ENCODE measurements at places on chromosomes 5 and 9.

DNA sequence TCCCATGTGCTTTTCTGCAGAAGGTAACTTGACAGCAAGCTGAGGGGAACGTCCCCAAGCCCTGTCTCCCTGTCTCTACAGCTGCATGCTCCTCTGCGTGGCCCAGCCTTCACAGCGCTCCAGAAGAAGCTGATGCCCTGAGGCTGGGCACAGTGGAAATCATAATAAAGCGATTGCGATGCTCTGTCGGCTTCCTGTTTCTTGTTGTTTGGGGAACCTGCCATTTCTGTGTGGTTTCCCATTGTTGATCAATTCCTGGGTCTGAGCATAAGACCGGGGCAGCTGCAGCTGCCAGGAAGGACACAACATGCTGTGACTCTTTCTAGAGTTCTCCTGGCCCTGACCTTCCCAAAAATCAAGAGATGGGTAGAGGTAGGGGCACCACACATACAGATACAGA lies 7.2 kb upstream of the DNAJB5 start:
- no peak for DNase-seq

DNA sequence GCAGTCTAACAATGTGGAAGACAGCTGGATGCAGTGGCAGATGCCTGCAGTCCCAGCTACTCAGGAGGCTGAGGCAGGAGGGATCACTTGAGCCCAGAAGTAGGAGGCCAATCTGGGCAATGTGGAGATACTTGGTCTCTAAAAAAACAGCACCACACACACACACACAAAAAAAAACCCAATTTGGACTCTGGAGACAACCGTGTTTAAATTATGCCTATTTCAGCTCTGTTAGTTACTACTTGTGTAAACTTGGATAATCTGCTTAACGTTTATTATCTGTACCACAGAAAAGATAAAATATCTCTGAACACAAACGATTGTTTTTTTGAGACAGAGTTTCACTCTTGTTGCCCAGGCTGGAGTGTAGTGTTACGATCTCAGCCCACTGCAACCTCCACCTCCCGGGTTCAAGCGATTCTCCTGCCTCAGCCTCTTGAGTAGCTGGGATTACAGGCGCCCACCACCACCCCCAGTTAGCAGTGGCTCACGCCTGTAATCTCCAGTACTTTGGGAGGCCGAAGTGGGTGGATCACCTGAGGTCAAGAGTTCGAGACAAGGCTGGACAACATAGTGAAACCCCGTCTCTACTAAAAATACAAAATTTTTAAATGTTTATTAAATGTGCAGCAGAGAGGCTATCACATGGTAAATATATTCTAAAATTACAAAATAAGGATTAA lies 17.7 kb downstream of the RAPGEF6 start:
- DNase-seq = no peak

DNA sequence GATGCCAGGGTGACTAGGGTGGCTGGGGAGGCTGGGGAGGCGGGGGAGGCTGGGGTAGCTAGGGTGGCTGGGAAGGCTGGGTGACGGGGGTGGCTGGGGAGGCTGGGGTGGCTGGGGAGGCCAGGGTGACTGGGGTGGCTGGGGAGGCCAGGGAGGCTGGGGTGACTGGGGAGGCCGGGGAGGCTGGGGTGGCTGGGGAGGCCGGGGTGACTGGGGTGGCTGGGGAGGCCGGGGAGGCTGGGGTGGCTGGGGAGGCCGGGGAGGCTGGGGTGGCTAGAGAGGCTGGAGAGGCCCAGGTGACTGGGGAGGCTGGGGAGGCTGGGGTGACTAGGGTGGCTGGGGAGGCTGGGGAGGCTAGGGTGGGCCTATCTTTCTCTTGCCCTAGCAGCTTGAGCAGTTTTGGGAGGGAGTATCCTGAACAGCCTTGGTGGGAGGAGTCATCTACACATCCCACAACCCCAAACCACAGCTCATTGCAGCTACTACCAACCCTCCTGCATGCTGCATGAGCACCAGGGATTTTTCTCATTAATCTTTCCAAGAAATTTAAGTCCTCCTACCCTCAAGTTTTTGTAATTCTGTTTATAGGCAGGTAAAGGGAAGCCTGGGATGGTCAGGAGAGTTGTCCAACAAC lies 203.2 kb upstream of the IRX1 start:
- DNase-seq = no peak

- no peak for DNase-seq
These were observed 13.8 kb downstream of the ST8SIA4 start for GRCh38 chr5:100889165-100889743.

DNA sequence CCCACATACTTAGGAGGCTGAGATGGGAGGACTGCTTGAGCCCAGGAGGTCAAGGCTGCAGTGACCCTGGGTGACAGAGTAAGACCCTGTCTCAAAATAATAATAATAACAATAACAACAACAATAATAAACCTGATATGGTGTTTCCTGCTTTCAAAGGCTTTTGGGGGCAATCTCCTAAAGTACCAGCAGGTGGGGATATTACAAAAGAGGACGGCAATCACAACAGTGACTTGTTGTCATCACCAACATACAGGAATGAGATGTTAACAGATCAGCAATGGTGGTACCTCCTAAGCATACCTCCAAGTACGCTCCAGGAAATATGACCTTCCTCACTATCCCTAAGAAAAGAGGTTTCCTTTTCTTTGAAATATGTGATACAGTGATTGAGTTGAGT lies 91.1 kb upstream of the RNF180 start:
- DNase-seq = no peak

- DNase-seq = no peak
These were observed 41.6 kb upstream of the SLC30A5 start for GRCh38 chr5:69052181-69052580.

- no peak for DNase-seq
These were observed 68.3 kb upstream of the SHB start for GRCh38 chr9:38137342-38137741.

DNA sequence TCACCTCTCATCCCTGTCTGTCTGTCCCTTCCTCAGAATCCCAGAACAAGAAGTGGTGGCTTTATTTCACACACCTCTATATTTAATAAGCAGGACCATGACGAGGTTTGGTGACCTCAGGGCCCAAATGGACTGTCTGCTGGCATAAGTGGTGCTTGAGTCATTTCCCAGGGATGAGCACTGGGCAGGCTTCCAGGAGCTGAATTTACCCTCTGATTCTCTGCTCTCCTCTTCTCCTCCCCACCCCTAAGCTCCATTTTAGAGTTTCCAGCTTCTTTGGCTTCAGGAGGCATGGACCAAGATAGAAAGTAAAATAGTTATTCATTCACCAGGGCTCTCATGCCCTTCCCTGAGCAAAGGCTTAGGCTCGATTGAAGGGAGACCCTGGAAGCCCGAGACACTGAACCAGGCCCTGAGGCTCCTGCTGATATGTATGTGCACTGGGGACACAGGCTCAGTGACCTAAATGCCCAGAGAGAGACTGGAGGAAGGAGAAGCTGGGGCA lies 69.1 kb downstream of the PPARGC1B start:
- no peak for DNase-seq

GRCh38 chr9:125829743-125830142 lies 82.6 kb downstream of the PBX3 start:
- peak; percentile 2 for DNase-seq

DNA sequence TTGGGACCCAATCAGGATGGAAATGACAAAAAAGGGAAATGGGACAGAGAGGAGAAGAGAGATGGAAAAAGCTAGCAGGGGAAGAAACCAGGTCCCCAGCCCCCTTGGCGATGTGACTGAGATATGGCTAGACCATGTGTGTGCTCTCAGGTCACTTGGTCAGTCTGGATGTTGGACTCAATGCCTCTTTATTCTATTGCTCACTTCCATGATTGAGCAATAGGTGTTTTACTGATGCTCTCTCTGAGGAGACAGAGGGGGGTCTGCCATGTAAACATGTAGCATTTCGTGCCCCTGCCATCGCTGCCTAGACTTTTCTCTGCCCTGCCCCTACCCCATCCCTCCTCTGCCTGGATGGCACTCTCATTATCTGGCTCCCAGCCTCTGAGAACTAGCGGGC lies 150.6 kb downstream of the DROSHA start:
- no peak for DNase-seq

DNA sequence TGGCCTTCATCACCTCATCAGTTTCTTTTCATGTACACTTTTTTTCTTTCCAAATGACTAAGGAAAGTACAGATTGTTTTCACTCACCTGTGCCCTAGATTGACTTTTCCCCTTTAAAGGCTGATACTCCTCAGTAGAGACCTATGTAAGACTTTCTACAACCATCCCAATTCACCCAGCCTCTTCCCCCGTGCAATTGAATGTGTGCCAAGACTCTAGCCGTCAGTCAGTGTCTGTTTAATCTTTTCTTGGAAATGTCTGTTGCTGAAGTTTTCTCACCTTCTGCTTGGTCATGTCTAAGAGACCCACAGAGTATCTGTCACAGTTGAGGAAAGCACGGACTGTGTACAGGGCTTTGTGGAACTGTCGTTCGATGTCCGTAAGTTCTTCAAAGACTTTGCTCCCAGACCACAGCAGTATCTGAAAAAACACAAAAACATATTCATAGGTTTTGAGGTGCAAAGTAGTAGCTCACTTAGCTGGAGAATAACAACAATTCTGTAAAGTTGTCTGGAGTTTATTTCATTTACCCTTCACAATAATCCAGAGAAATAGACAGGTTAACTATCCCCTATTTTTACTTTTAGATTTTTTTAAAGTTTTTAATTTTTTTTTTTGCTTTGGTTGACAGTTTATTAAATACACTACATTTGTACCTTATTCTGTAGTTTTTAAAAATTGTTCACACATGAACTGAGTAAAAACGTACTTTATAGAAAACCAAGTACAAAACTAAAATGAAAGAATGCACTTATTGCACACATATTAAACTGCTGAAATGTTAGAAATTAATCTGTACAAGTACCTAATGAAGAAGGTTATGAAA lies 13.6 kb downstream of the PDE6A start:
- no peak for DNase-seq

DNA sequence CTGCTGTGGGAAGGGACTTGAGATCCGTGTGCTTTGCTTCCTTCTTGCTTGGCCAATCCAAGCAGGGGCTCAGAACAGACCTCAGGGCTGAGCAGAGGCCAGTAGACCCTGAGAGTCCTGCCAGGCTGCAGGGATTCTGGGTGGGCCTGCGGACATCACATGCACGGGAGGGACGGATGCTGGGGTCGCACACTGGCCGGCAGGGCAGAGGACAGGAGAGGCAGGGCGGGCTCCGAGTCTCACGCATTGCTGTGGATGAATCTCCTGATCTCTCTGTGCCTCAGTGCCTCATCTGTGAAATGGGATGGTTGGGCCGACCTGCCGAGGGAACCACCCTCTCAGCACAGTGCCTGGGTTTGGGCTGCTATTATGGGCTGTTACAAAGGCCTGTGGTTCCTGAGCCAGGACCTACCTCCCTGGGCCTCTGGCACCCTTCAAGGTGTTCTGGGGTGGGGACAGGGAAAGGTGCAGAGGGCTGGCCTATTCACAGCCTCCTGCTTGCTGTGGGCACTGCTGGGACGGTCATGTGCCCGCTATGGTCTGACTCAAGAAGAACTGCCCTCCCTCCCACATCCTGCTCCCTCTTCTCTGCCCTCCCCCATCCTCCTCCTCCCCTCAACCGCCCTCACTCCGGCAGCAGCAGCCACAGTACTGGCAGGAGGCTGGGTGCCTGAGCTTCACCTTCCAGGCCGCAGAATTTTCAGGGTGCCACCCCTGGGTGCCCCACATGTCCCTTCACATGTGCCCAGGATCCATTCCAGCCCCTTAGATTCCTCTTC lies 43.3 kb downstream of the NCS1 start:
- DNase-seq = no peak

GRCh38 chr5:170327829-170328228 lies 30.3 kb upstream of the LCP2 start:
- no peak for DNase-seq

DNA sequence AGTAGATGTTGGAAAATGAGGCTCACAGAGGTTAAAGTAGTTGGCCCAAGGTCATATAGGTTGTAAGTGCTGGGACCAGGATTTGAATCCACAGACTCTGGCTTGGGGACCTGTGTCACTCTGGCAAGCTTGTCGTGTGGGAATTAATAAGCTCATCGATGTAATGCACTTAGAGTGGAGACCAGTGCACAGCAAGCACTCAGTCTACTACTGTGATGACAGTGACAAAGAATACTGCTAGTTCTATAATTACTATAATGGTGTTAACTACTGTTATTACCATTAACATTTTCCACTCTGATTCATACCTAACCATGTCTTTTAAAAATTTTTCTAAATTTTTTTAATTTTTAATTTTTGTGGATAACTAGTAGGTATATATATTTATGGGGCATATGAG lies 12.8 kb downstream of the PAM start:
- no peak for DNase-seq

DNA sequence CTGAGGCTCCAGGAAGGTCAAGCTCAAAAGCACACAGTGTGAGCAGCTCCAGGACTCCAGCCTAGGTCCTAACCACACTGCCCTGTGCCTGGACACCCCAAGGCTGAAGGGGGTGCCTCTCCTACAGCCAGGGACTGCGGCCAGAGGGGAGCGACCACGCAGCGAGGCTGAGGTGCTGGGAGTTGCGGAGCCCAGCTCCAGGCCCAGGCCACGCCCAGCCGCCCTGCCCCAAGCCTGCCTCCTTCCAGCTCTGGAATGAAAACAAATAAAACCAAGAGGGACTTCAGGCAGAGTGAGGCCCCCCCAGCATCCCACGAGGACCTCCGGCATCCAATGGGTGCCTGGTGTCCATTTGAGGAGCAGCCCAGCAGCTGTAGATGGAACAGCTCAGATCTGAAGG lies 15.2 kb downstream of the VAV2 start:
- no peak for DNase-seq

DNA sequence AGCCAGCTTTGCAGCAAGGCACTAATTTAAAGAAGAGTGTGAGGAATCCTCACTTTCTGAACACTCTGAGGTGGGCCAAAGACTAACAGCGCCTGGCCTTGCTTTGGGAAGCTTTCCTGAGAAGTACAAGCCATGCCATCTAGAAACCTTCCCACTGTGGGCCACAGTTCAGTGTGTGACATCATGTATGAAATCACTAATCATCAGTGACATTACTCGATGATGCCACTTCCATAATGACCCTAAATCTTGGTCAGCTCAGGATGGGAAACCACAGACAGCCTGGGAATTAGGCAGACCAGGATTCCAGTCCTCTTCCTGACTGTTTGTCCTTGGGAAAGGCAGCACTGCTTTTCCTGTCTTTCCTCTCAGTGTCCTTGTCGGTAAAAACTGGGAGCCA lies 54.2 kb upstream of the HSPA9 start:
- DNase-seq = no peak

DNA sequence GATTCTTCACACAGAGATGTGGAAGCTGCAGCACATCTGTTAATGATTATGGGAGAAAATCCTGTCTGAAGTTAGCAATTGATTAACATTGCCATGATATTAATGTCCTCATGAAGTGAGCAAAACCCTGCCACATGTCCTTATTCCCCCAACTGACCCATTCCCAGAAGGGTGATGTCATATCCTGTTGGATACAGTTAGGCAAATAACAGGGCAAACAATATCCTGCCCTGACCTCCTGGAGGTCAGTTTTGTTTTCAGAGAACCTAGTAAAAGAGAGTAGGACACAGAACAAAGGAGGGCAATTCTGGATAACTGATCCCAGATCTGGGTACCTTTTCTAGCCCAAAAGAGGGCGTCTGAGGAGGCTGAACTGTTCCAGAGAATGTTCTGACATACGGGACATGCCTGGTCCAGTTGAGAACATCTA lies 11.0 kb downstream of the ABLIM3 start:
- no peak for DNase-seq

- DNase-seq = no peak
These were observed 46.4 kb downstream of the RBM27 start for GRCh38 chr5:146249801-146250200.

Data from effector memory CD4-positive, alpha-beta T cell (primary cell).